ENCODE measurements at places on chromosomes 7 and 10.
A peak's percentile ranks its signal among the peaks of the same experiment; 100 is the strongest.

- DNase-seq = no peak
These were observed 155.2 kb downstream of the HPSE2 start for GRCh38 chr10:99080275-99080945.

DNA sequence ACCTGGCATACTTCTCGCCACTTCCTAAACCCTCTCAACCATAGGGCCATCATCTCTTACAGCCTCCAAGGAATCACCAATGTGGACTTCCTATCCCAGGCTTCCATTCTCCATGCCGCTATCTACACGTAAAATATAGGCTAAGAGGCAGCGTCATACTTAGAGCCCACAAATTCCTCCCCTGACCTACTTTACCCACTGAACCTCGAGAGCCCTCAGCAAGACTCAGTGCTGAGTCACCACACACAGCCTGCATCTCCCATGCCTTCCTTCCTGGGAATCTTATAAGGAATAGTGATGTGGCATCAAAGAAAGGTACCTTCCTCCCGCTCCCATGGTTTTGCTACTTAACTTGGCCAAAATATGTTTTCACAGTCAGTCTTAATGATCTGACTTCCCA lies 435.6 kb upstream of the NFE2L3 start:
- DNase-seq = no peak

DNA sequence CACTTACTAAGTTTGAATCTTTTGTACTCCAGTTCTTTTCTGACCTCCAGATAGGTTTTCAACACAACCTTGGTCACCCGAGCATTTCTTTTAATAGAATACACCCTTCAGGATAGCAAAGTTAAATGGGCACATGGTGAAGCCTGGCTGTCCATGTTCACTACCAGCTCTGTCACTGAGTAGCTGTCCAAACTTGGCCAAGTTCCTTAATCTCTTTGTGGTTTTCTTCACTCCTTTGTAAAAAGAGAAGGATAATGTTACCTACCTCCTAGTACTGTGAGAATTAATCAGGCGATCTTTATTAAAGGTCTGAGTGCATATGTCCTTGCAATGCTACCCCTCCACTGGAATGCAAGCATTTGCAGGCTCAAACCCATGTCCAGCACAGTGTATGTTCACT lies 128.1 kb upstream of the PTPRZ1 start:
- no peak for DNase-seq

GRCh38 chr10:102449321-102450123 lies 1.8 kb downstream of the C10orf95 start:
- peak; percentile 17 for DNase-seq

DNA sequence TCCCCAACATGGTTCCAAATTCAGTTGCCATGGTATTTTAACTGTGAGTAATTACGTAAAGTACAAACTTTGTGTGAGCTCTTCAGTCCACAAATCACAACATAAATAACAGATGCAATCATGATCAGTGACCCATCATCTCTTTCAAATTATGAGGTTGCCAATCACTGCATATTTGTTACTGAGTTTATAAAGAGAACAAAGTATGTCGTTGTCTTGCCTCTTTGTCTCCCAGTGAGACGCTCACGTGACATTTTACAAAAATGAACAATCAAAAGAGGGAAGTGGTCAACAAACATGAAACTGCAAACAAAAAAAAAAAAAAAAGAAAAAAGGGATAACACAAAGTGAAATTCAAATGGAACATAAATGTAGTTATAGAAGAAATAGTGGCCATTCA lies 122.7 kb upstream of the PDSS1 start:
- DNase-seq = no peak

Measured in NCI-H1417 treated with DMSO at 0.1 percent for 48 hours (cell line).